ENCODE measurements at places on chromosomes 2 and 18.

DNA sequence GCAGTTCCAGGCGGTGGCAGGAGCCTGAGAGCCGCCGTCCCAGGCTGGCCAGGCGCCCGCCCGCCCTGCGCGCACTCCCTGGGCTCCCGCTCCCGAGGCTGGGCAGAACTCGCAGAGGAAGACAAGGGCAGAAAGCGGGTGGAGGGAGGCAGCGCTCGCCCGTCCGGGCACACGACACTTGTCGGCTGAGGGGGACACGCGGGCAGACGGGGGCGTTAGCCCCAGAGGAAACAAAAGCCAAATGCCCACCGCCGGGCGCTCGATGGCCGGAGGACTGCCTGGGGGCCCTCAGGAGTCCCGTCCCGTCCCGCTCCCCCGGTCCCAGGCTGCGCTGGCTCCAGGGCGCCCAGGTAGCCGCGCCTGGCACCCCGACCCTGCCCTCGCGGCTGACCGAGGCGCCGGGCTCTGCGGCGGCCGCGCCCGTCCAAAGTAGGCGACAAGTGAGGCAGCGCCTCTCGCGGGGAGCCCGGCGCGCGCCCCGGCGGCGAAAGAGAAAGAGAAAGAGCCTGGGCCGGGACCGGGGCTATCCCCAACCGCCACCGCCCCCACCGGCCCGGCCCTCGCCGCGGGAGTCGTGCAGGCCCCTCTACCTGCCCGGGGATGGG is 491 bp downstream of the L3MBTL4 start:
- DNase-seq = no peak

GRCh38 chr2:65658266-65658665 is 225.9 kb upstream of the SPRED2 start:
- DNase-seq = no peak

DNA sequence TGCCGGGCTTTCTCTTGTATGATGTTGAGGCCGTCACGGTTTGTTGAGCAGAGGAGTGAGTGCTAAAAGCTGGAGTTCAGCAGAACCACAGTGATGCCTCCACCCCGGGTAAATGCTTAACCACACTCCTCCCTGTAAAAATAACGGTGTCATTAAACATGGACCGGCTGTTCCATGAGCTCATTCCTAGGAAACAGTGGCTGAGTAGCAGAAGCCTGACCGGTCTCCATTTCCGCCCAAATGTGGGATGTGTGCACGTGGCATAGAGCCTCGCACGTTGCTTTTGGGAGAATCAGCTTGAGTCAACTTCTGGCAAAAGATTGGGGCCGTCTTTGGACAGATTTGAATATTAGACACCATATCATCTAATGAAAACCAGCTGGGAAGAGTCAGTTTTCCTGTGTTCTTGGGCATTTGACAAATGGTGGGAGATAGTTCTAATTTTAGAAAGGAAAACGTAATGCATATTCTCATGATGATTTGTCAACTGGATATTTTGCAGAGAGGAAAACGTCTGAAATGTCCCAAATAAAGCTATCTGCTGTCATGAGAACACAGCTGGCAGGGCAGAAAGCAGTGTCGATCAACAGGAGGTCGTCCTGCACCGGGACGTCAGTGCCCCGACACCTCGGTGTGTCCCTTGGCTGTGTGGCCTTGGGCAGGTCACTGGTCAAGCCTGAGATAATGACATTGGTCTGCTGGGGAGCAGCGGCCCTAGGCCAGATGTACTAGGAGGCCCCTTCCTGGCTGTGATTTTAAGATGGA is 42.4 kb downstream of the LRRFIP1 start:
- DNase-seq = no peak

DNA sequence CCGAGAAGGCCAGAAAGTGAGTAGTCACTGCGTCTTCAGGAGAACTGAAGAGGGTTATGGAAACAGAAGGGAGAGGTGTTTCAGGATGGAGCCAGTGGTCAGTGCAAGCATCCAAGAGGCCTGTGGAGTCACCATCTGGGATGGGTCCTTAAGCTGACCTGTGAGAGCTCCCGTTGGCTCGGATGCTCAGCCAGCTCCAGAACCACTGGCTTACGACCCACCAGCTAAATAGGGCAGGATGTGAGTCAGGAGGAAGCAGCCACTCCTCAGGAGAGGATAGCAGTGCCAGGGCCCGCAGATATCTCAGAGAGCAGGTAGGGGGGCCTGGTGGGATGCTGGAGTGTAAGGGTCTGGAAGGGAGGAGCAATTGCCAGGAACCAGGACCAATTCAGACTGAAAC is 63.1 kb upstream of the B3GNT7 start:
- no peak for DNase-seq

DNA sequence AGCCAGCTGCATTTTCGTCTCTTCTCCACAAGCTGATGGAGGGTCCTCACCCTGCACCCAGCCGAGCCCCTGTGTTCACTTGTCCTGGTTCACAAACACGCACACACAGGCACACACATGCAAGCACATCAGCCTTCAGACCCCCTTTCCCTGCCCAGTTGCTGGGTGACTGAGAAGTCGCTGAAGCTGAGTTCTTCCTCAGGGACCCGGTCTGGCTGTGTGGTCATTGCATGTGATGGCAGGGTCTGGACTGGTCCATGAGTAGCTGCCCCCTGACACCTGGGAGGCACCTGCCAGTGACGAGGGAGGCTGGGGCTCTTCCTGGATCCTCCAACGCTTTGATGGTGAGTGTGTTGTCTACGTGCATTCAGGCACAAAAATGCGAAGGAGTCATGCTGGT is 546.1 kb upstream of the SALL3 start:
- no peak for DNase-seq

- DNase-seq = no peak
Observed at GRCh38 chr2:164764474-164764873, 77.1 kb downstream of the COBLL1 start.

- DNase-seq = no peak
Observed at GRCh38 chr2:158114516-158114915, 12.8 kb downstream of the UPP2 start.

- DNase-seq = no peak
Observed at GRCh38 chr2:60447943-60448342, 105.5 kb downstream of the BCL11A start.

- no peak for DNase-seq
Observed at GRCh38 chr2:8994386-8994785, 9.1 kb downstream of the MBOAT2 start.

GRCh38 chr18:56066524-56067213 is 478.7 kb upstream of the TCF4 start:
- no peak for DNase-seq

DNA sequence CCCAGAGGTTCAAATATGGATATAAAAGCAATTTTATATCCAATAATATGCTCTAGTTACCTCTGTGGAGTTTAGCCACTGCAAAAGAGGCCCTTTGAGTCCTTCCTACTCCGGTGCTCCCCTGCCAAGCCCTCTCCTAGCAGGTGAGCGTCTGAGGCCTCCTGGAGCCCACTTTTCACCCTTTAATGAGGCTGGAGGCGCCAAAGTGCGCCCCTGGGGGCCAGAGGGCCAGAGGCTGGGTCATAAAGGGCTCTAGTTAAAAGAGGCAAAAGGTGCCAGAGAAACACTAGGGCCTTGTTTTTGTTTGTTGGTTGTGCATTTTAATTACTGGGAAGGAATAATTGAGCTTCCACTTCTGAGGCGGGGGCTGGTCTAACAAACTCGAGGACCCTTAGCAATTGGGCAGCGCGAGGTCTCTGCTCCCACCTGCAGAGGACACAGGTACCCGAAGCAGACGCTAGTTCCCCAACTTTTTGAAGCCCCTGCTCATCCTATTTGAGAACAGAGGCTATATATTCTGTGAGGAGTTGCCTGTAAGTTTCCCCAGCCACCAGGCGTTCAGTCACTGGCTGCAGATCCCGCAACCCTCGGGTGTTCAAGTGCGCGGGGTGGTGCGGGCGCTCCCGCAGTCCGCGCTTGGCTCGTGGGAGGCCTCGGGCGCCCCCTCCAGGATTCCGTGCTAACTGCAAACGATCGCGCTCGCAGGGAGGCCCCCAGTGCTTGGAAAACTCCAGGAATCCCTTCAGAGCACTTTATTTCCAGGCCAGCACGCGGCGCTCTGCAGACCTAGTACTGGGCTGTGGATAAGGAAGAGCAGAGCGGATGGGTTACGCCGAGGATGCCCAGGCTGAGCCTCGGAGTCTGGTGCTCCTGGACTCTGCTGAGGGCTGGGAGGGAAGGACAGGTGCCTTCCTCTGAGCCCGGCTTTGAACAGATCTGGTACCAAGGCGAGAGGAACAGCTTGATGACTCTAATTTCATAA is 14.1 kb downstream of the MSGN1 start:
- no peak for DNase-seq

GRCh38 chr2:7165736-7166135 is 248.5 kb downstream of the RNF144A start:
- no peak for DNase-seq

DNA sequence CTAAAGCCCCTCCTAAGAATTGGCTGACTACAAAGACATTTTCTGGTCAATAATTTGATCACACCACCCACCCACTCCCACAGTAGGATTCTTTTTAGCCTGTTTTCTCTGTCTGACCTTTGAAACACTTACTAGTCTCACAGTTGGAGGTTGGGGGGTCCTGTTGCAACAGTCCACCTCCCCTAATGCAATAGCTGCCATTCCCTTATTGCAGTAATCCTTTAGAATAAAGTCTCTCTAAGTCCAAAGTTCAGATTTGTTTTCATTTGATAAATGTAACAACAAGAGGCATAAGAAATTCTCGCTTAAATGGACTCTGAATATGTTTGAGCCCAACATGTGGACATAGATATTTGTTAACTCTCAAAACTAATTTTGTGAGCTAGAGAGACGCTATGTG is 1326.8 kb upstream of the TMEFF2 start:
- no peak for DNase-seq

DNA sequence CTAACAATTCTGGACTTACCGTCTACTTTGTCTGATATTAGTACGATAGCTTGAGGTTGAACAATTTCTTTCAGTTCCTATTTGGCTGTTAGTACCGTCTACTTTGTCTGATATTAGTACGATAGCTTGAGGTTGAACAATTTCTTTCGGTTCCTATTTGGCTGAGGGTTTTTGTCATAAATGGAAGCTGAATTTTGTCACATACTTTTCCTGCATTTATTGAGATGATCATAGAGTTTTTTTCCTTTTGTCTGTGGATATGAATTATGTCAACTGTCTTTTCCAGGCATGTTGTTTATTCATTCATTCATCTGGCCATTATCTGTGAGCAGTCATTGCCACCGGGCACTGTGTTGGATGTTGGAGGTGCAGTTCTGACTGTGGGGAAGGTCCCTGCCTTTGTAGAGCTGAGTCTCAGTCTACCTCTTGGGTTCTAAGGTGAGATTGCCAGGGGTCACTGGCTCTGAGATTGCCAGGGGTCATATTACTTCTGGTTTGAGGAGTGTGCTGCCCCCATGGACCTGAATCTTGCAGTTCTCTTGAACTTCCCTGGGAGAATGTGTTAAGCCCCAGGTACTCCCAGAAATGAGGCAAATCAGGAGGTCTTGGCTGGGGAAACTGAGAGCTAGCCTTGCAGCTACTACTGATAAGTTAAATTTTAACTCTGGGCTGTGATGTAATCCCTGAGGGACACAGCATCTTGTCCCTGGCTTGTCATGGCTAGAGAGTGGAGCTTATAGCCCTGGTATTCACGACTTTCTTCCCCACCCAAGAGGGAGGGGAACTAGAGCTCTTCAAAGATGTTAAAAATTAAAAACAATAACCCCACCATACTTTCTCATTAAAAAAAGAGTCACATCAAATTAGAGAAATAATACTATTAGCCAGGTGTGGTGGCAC is 89.1 kb upstream of the MBOAT2 start:
- no peak for DNase-seq

DNA sequence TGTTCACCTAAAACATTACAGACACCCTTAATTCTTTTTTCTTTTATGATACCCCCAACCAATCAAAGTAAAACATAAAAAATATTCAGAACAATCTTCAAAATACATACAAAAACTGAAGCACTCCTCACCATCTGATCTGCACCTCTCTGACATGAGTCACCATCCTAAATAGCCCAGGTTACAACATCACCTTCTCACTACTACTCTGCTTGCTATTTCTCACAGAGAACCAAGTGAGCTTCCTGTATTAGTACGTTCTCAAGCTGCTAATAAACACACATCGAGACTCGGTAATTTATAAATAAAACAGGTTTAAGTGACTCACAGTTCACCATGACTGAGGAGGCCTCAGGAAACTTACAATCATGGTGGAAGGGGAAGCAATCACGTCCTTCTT is 183.5 kb downstream of the CBLN2 start:
- DNase-seq = no peak

- no peak for DNase-seq
Observed at GRCh38 chr2:618422-618990, 58.7 kb downstream of the TMEM18 start.

DNA sequence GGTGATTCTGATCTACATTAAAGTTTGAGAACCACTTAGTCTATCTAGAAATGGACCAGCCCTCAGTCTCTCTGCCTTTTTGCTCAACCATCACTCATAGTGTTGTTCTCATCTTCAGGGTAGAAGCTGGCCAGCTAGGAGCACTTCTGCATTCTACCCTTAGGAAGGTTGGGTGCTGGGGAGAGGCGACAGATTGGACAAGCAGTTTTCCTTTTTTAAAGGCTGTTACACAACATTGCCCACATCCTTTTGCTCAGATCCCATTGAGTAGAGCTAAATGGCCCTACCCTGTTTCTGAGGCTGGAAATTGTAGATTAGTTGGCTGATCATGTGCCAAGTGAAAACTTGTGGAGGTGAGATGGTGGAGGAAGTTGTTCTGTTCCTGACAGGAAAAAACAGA is 35.6 kb downstream of the OSBPL6 start:
- DNase-seq = no peak

DNA sequence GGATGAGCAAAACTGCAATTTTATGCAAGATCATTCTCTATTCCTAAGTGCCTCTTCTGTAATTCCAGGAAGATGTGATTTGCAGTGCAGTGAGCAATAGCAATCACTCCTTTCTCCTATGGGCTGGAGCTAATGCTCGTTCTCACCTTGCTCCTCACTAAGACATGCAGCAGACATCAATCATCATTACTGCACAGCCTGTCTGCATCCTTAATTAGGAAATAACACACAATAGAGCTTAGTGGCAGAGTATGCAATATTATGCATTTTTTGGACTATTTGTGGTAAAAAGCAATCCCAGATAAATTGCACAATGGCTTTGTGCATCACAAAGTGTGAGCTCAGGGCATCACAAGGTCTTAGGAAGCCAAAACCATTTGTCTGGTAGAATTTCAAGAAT is 32.6 kb upstream of the RAPH1 start:
- no peak for DNase-seq

DNA sequence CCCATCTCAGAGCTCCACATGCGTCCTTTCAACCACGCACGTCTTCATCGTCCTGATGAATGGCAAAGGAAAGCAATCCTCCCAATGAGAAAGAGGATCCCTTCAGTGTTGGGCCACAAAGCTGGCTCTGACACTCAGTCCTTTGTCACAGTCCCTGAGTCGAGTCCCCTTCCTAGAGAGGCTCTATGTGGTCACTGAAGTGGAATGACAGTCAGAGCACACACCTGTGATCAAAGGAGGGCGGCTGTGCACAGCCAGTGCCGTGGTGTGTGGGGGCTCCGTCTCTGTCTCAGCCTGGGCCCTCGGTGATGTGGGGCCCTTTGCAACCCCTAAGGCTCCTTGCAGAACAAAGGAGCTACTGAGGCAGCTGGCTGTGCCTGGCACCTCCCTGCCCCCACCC is 157.3 kb upstream of the APCDD1 start:
- DNase-seq = no peak

GRCh38 chr2:201890453-201890852 is 84.1 kb downstream of the CDK15 start:
- DNase-seq = no peak
